Right lobe of liver (tissue), 6 donors: ENCODE measurements at places on chromosomes 3 and 15. TPM values are rescaled to one million over a fixed set of nuclear protein-coding genes. Genes with fewer than 3 reads are reported as not detected.

DNA sequence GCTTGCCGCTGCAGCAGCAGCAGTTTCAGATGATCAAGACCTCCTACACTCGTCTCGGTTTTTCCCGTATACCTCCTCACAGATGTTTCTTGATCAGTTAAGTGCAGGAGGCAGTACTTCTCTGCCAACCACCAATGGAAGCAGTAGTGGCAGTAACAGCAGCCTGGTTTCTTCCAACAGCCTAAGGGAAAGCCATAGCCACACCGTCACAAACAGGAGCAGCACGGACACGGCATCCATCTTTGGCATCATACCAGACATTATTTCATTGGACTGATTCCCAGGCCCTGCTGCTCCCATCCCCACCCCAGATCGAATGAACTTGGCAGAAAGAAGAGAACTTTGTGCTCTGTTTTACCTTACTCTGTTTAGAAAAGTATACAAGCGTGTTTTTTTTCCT lies 17.6 kb downstream of the CALML4 start:
- DNase-seq = peak; percentile 61

EXD1 gene
- total RNA-seq = not detected

GRCh38 chr3:129829640-129830039 lies 63.9 kb downstream of the TMCC1 start:
- DNase-seq = peak; percentile 53

- DNase-seq = no peak
These were observed 60.8 kb downstream of the TM4SF4 start for GRCh38 chr3:149535333-149535685.

- DNase-seq = no peak
These were observed 73.2 kb downstream of the AAGAB start for GRCh38 chr15:67181221-67181639.

- no peak for DNase-seq
These were observed 116.7 kb downstream of the ARRDC4 start for GRCh38 chr15:98077186-98077585.

GRCh38 chr3:122235147-122235546 lies 51.7 kb downstream of the CASR start:
- DNase-seq = no peak

EPHB3 gene
- total RNA-seq = 0.37 TPM

MUC20 gene
- total RNA-seq = 40.7 TPM

DNA sequence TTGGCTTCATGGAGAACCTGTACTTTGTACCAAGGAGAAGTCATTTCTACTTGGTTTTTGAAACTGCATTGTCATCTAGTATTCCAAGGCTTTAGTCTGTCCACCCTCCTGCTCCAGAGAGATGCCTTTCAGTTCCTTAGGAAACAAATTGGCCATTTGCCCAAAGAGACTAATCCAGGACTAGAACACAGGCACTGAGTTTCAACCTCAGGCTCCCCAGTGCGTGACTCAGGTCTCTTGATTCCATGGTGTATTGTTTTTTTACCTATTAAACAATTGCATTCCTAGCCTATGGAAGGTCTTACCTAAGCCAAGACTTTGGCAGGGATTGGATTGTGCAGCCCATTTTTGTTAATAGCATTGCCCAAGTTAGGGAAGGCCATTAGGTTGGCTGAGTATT lies 214.8 kb upstream of the CTDSPL start:
- no peak for DNase-seq

GRCh38 chr3:33424606-33425452 lies 15.4 kb downstream of the UBP1 start:
- peak; percentile 23 for DNase-seq

GRCh38 chr15:84016371-84016770 lies 219.2 kb upstream of the GOLGA6L4 start:
- DNase-seq = no peak

DNA sequence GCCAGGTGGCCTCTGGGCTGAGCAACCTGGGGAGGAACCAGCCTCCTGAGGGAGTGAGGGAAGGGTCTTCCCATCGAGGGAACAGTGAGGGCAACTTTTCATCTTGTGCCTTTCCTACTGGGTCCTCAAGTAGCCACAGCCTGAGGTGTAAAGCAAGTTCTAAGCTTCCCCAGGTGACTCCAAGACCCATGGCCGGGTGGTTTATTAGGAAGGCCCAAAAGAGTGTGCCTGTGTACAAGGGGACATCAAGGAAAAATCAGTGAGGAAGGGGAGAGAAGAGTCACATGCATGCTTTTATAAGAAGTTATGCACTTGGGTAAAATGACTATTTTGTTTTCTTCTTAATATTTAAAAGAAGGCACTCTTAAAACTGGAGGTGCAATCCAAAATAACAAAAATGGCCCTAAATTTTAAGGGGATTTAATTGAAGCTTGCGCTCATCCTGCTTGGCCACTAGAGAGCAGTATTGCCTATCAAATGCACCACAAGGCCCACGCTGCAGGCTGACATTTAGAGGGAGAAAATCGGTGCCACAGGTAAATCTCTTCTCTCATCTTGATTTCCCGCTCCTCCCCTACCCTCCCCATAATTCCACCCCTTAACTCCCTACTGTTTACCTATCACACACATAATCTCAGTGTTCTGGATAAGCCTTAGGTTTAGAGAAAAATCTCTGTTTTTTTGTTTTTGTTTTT lies 6.7 kb downstream of the NANOGP8 start:
- peak; percentile 61 for DNase-seq

IL12A gene
- not detected for total RNA-seq

DNA sequence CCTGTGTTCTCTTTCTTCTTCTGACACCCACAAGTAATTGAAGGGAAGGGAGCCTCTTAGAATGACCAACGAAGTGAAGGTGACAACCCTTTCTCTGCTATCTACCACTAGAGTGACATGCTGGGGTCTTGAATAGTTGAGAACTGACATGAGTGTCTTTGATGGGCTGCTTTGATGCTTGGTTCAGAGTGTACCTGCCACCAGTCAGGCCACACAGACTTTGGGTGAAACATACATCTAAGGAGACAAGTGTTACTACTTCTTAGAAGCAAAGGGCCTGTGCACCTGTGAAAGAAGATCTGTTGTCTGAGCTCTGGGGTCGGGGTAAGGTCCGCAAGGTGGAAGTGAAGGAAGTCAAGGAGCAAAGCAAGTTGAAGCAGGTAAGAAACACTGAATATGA lies 1040.7 kb upstream of the CFAP20DC start:
- DNase-seq = no peak

DNA sequence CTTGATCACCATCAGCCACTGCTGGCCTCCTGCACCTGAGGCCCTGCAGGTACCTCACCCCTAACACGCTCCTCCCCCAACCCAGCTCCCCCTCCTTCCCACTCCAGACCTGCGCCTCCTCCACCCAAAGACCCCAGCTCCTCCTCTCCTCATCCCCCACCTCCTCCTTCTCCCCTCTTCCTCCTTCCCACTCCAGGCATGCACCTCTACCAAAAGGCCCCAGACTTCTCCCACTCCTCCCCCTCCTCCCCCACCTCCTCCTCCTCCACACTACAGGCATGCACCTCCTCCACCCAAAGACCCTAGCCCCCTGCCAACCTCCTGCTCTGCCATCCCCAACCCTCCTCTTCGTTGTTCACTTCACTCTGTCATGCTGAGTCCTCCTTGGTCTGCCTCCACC lies 42.7 kb downstream of the CYP11A1 start:
- no peak for DNase-seq

GRCh38 chr15:69997161-69997485 lies 100.6 kb downstream of the TLE3 start:
- DNase-seq = peak; percentile 85

DNA sequence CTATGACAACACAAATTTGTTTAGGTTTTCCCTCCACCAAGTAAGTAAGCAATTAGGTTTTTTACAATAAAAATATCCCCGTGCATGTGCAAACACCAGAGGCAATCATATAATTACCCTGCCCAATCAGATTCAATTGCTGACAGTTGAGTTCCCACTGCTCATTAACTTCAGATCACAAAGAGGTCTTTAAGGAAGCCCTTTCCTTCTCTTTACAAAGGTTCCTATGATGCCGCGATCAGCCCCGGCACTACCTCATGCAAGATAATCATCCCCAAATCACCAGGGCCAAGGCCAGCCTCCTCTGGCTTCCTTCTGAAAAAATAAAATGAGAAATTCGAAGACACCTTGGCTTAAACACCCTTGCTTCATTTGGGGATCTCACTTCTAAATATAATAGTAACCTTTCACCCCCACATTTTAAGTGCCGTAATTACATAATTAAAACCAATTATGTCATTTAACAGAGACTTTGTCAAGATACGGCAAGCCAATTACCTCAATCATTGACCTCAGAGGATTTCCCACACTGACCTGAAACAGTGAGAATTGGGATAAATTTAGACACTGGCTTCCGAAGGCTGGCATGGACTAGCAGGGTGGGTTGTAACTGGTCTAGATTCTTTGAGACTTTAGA lies 121.3 kb upstream of the WNT5A start:
- no peak for DNase-seq

GRCh38 chr15:42226648-42227047 lies 18.5 kb upstream of the VPS39 start:
- no peak for DNase-seq

DNA sequence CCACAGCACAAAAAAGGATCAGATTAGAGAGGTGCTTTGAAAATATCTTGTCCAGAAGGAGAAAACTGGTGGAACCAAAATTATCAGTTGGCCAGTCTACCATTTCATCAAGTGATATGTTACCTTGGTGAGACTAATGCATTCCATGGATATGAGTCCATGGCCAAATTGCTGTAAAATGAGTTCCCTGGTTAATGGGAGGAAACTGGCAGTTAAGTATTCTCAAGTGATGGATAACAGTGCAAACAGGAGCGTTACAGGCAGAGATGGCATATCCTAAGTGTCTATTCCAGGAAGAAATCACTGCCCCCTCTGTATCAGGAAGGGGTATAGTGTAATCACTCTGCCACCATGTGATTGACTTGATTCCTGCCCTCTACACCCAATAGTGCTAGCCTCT lies 34.0 kb downstream of the MYRIP start:
- no peak for DNase-seq

DNA sequence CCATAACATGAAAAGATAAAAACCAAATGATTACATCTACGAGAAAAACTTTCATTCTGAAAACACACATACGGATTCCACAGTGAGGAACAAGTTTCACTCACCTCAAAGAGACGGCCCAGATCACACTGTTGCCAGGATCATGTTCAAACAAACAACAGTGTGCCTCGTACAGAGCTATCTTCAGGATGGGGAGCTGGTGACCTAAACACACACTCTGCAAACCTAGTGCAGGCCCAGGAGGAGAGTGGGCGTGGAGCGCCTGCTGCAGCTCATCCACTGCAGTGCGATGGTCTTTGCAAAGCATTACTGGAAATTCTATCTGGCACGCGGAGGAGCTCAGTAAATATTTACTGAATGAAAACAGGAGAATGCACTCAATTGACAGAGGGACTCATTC lies 38.5 kb downstream of the TAMM41 start:
- DNase-seq = peak; percentile 44

DNA sequence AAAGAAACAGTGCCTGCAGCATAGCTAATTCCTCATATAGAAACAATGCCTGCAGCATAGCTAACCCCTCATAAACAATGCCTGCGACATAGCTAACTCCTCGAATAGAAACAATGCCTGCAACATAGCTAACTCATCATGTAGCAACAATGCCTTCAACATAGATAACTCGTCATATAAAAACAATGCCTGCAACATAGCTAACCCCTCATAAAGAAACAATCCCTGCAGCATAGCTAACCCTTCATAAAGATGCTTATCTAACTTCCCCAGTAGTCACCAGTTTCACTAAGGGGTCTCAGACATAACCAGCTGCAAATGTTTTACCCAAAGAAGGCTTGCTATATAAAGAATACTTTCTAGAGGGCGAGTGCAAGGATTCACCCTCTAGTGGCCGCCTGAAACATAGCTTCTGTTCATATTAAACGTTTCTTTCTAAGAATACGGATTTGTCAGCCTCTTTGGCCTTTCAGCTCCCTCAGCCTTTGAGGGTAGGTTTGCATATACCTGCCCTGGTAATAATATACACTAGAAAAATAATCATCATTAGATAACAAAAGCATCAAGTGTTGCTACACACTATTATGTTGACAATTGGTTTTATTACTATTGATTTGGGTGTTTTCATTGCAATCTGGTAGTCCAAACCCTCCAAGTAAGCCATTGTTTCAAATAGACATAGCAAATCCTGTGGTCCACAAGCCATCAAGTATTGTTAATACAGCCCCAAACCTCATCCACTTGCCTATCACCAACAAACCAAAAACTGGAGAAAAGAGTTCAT lies 44.4 kb upstream of the FAN1 start:
- no peak for DNase-seq

DNA sequence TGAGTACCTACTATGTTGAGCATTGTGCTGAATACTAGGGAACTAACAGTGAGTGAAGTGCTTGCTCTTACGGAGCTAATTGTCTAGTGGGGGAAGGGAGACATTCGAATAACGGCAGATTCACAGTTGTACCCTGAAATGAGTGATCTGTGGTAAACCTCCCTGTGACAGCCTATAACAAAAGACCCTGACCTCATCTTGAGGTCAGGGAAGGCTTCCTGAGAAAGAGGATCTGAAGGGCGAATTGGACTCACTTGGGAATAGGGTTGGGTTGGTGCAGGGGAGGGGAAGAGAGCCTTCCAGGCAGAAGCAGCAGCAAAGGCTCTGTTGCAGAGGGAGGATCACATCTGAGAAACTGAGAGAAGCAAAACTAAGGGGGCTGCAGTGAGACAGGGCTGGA lies 13.2 kb downstream of the HPS3 start:
- DNase-seq = no peak

DNA sequence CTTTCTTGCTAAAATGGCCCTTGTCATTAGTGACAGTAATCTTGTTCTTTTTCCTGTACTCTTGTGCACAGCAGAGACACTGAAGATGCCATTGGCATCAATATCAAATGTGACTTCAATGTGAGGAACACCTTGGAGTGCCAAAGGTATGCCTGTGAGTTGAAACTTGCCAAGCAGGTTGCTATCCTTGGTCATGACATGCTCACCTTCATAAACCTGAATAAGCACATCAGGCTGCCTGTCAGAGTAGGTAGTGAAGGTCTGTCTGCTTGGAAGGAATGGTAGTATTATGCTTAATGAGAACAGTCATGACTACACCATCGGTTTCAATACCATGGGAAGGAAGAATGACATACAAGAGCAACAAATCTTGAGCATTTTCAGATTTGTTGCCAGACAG lies 6.3 kb upstream of the RAB5A start:
- DNase-seq = no peak

SPINK8 gene
- total RNA-seq = not detected

DNA sequence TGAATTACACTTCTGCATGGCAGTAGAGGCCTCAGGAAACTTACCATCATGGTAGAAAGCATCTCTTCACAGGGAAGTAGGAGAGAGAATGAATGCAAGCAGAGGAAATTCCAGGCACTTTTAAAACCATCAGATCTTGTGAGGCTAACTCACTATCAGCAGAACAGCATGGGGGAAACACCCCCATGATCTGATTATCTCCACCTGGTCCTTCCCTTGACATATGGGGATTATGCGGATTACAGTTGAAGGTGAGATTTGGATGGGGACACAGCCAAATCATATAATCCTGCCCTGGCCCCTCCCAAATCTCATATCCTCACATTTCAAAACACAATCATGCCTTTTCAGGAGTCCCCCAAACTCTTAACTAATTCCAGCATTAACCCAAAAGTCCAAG lies 691.1 kb downstream of the SI start:
- DNase-seq = no peak
